ENCODE measurements at places on chromosomes 5 and 9. TPM values are rescaled to one million over a fixed set of nuclear protein-coding genes. Genes with fewer than 3 reads are reported as not detected.

GRCh38 chr5:142287096-142287972 is 37.5 kb downstream of the SPRY4 start:
- H3K36me3 ChIP-seq: no peaks in the 10 kb centered on the region
- H3K4me3 ChIP-seq: no peak overlapping the region
- no peaks in the 10 kb centered on the region for H3K27me3 ChIP-seq
- DNase-seq: no peak
- H3K4me1 ChIP-seq: peaks cover 24% of the 10 kb centered on the region

Gene LRRC14B
- 28.4 TPM for total RNA-seq

Gene FOXD4
- total RNA-seq: 0.58 TPM

DNA sequence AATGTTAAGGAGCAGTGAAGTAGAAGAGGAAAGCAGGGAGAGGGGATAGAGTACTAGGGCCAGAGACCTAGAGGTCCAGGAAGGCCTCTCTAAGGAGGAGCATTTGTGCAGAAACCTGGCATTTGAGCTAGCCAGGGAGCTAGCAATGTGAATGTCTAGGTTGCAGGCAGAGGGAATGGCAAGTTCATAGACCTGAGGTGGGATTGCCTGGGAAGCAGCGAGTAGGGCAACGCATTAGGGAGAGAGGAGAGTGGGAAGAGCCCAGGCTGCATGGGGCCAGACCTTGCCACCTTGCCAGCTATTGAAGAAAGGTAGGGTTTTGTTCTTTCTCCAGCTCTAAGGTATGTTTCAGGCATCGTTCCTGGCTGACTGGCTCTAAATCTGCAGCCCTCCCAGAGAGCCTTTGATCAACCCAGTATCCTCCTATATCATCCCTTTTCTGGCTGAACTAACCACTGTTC is 54.0 kb downstream of the SLC22A5 start:
- no peak overlapping the region for H3K27ac ChIP-seq
- H3K36me3 ChIP-seq: peaks cover 25% of the 10 kb centered on the region
- DNase-seq: no peak
- H3K4me3 ChIP-seq: no peak overlapping the region
- H3K27me3 ChIP-seq: no peaks in the 10 kb centered on the region
